Naive thymus-derived CD8-positive, alpha-beta T cell (primary cell): ENCODE measurements at places on chromosomes 1 and 21. TPM values are rescaled to one million over a fixed set of nuclear protein-coding genes. Genes with fewer than 3 reads are reported as not detected.

Gene CYP4A22
- not detected for polyA plus RNA-seq

Gene NR1I3
- not detected for polyA plus RNA-seq

Gene NFASC
- not detected for polyA plus RNA-seq

Gene IL20
- polyA plus RNA-seq, result not detected

Gene S100A14
- not detected for polyA plus RNA-seq

Gene ERICH3
- not detected for polyA plus RNA-seq

Gene IRF6
- polyA plus RNA-seq, result 0.49 TPM

Gene OR2L2
- not detected for polyA plus RNA-seq

Gene CR2
- polyA plus RNA-seq, result 17.1 TPM

Gene NBPF20
- 0.12 TPM for polyA plus RNA-seq

Gene TRIM46
- 0.40 TPM for polyA plus RNA-seq

Gene GUCA2A
- not detected for polyA plus RNA-seq

Gene UMODL1
- 0.03 TPM for polyA plus RNA-seq

Gene RNU1-3
- not detected for polyA plus RNA-seq

Gene PADI2
- polyA plus RNA-seq, result not detected

Gene ESPN
- polyA plus RNA-seq, result 0.12 TPM
